H4 (cell line): ENCODE measurements at places on chromosomes 4 and X. TPM values are rescaled to one million over a fixed set of nuclear protein-coding genes. Genes with fewer than 3 reads are reported as not detected.

Gene REELD1
- not detected in 2 replicates for total RNA-seq

DNA sequence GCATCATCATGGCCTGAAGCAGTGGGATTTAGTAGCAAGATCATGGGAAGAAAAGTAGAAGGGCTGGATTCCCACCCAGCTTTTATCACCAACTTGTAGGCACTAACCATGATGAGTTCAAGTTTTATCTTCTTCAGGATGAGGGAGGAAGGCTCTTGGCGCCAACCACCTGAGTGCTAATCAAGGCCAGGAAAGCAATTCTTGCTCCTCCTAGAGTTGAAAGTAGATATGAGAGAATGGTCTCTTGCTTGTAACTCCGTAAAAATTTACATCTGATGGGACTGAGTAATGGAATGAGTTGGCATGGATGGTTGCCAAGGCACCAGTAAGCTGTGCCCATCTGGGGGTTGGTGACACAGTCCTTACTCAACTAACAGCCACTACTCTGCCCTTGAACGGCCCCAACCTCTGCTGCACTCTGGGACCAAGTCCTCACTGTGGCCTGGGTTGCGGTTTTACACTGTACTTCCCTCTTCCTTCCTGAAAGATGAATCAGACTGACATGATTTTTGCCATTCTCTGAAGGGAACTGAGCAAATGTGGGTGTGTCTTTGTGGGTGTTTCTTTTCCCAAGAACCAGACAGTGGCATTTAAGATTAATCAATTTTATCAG lies 39.4 kb upstream of the NDP start:
- peak; percentile 91 for DNase-seq

Gene RPA4
- total RNA-seq = not detected in 2 replicates

GRCh38 chrX:11472879-11473278 lies 179.7 kb downstream of the AMELX start:
- DNase-seq = no peak

Gene MAP7D2
- 0.45 and 0.89 TPM in 2 replicates for total RNA-seq

DNA sequence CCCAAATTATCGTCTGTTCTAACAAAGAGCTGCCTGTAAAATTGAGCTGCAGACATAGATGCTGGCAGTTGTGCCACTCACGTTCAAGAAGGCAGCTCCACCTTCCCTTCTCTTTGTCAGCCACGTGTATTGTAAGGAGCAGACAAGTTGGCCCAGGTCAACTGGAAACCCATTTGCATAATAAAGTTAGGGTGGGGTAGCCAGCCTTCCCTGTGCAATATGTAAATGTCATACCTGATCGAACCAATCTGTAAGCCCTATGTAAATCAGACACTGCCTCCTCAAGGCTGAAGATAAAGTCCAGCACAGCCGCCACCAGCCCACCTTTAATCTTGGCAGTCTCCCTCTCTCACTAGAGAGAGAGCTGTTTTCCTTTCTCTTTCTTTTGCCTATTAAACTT lies 117.2 kb downstream of the TMEM144 start:
- no peak for DNase-seq

- no peak for DNase-seq
Observed at GRCh38 chr4:26402458-26402857, 81.6 kb downstream of the RBPJ start.

DNA sequence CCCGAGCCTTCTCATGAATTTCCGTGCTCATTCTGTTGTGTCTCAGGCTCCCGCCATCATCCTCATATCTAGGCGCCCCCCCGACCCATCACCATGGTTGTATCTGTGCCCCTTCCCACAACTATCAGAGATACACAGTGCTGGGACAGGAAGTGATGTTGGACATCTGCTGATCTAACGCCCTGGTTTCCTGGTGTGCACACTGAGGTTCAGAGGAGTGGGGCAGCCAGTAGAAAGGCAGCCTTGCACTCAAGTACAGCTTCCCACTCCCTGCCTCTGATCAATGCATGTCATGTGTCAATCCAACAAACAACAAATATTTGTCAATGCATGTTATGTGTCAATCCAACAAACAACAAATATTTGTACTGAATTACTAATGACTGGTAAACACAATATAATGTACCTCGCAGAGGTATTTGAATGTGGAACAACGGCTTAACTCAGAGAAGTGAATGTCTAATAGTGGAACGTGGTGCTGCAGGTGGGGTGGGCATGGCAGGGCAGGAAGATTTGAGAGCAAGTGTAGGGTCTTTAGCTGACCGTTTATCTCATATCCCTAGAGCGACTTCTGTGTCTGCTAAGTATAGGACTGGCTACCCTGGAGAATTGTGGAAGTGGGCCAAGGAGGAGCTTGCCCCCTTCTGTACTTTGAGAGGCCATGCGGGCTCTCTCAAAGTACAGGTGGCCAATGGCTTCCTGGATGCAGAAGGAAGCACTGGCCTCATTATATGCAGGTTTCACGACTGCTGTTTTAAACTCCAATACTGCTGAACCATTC lies 10.3 kb upstream of the SEL1L3 start:
- DNase-seq = no peak
